ENCODE measurements at places on chromosomes 2 and 18.
A peak's percentile ranks its signal among the peaks of the same experiment; 100 is the strongest.

- no peak for DNase-seq
These were observed 41.7 kb downstream of the SH3BP4 start for GRCh38 chr2:234993541-234993981.

DNA sequence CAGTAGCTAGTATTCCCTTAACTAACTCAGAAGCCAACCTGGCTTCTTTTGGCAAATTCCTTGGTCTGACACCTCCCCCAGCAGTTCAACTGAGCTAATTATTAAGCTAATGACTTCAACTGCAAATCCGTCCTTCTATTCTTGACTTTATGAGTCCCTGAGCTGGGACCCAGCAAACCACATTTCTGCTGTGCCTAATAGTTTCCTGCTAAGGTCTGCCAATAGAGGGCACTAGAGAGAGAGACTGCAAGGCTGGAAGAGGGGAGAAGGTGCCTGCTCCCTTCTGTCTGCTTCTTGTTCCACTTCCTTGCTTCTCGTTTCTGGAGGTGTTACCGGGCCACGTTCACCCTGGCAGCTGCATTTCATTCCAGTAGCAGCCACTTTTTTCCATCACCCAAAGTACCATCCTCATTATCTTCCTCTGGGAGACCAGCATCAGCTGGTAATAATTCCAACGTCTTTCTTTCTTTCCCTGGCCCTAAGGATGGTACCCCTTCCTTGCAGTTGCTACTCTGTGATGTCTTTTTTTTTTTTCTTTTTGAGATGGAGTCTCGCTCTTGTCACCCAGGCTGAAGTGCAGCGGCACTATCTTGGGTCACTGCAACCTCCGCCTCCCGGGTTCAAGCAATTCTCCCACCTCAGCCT lies 352.0 kb downstream of the TNS1 start:
- peak; percentile 7 for DNase-seq

- no peak for DNase-seq
These were observed 392.2 kb downstream of the CCDC85A start for GRCh38 chr2:56576001-56576400.

GRCh38 chr2:48541666-48542389 lies 11.9 kb downstream of the STON1 start:
- no peak for DNase-seq

- no peak for DNase-seq
These were observed 36.1 kb downstream of the CREG2 start for GRCh38 chr2:101351207-101351606.

DNA sequence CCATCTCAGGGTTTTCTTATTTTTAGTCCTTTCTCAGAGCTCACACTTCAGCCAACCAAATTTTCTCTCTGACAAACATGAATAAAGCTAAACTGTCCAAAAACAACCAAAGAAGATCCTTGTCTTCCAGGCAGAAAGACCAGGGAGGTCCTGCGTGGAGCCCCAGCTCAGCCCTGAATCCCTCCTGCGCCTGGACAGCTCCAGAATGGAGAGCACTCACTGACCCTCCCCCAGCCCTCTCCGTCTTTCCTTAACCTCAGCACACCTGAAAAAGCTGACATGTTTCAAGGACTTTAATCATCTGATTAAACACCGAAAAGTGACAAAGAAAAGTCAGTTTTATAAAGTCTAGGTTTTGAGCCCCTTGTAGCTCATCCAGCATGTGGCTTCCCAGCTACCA lies 22.9 kb upstream of the GNAL start:
- no peak for DNase-seq

DNA sequence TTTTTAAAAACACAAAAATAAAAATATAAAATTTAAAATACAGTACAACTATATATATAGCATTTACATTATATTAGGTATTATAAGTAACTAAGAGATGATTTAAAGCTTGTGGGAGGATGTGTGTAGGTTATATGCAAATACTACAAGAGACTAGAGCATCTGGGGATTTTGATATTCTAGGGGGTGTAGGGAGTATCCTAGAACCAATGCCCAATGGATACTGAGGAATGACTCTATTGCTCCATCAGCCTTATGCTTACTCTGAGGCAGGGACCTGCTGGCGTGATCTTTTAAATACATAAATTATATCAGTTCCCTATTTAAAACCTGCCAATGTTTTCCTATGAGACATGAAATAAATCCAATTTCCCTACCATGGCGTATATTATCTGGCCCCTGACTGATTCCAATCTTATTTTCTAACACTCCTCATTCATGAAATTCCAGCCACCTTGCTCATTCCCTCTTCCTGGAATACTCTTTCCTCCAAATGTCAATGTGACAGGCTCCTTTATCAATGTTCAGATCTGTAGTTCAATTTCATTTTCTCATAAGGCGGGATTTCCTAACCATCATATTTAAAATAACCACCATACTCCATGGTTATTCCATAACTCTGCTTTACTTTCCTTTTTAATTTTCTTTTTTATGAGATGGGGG lies 22.2 kb downstream of the SP3 start:
- no peak for DNase-seq

GRCh38 chr2:19673213-19673791 lies 228.5 kb downstream of the TTC32 start:
- no peak for DNase-seq

DNA sequence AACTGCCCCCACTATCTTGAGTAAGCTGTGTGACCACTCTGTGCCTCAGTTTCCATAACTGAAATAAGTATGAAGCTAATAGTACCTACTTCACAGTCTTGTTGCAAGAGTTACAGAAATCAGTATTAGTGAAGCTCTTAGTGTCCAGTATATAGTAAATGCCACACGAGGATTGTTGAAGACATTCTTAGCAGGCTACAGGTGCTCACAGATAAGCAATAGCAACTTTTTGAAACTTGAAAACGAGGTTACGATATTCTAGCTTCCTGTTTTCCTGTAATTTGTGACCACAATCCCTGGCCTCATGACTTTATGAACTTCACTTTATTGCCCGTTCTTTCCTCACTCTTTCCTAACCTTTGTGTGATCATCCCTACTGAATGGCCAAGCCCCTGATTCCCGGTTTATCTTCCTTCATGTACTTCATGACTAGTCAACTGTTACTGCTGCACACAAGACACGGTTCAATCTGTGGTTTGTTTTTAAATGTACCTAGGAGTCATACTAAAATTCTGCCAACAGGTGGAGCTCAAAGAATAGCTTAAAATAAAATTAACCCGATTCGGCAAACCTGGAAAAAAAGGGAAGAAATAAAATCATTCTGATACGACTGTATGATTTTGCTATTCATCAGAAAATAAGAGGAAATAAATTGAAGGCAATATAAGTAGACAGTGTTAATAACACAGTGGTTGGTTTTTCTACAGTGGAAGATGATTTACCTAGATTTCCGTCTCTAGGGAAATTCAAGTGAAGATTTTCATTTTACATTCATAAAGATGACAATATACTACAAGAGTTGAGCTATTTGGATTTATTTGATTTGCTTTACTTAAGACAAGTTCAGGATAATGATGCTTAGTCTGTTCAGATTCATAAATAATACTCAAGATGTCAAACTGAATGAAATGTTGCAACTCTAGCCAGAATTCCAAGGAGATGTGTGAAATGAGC lies 38.1 kb upstream of the STAT1 start:
- no peak for DNase-seq

DNA sequence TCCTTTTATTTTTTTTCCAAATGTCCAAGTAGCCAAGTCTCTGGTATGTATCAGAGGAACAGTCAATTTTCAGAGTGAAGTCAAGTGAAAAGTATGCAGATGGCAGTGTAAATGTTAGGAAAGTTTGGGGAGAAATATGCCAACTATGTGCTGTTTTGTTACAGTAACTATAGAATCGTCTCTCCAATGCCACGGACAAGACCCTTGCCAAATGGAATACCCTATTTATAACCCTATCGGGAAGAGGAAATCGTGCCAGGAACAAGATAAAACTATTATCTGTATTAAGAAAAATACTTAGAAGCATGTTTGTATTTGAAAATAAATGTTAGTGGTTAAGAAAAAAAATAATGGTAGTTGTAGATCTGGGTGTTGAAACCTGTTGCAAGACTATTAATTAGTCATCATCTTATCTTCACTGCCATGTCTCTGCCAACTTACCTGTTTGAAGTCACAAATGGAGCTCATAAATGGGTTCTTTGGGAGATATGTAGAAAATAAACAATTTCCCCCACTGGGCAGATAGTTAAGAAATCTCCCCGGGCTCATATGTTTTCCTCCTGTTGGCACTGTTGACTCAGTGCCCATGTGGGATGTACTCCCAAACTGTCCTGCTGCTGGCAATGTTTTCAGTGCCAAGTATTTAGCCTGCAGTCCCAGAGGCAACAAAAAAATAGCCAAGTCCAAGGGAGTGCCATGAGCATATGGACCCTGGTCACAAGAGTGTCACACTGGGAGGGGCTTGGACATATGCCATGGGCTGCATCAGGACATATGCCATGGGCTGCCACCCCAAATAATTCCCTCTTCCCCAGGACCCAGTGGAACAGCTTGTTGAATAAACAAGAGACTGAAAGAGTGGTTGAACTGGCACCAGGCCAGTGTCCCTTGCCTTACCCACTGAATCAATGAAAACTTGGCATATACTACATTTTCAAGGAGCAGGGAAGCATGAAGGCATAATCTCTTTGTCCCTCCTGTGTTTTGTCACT lies 366.9 kb downstream of the OSR1 start:
- no peak for DNase-seq

- no peak for DNase-seq
These were observed 63.9 kb downstream of the TMEM131 start for GRCh38 chr2:97931858-97932225.

- no peak for DNase-seq
These were observed 77.5 kb upstream of the SALL3 start for GRCh38 chr18:78901923-78902794.

DNA sequence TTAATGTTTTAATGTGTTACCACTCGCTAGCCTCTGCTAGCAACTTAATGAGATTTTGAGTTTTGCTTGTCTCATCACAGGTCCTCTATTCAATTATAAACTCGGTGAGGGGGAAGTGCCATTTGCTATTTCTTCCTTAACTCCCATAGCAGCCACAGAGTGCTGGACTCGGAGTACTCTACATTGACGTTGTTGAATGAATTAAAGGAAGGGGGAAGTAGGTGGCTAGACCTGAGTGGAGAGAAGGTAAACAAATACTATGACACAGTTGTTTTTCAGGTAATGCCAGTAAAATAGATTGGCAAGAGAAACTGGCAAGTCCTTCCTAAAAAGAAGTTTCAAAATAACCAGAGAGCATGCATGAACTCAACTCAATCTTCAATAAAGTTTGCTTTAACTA lies 339.3 kb downstream of the HRH4 start:
- DNase-seq, result no peak

DNA sequence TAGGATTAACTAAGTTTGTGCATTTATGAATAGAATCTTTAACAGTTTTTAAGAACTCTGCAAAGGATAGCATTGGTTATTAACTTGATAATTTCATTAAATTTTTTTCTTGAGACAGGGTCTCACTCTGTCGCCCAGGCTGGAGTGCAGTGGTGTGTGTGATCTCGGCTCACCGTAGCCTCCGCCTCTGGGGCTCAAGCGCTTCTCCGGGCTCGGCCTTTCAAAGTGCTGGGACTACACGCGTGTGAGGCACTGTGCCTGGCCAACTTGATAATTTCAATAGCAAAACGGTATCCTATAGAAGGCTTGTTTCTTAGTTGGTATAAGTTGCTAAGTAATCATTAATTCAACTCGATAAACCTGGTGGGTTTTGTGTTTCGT lies 38.0 kb downstream of the ADNP2 start:
- DNase-seq, result no peak

DNA sequence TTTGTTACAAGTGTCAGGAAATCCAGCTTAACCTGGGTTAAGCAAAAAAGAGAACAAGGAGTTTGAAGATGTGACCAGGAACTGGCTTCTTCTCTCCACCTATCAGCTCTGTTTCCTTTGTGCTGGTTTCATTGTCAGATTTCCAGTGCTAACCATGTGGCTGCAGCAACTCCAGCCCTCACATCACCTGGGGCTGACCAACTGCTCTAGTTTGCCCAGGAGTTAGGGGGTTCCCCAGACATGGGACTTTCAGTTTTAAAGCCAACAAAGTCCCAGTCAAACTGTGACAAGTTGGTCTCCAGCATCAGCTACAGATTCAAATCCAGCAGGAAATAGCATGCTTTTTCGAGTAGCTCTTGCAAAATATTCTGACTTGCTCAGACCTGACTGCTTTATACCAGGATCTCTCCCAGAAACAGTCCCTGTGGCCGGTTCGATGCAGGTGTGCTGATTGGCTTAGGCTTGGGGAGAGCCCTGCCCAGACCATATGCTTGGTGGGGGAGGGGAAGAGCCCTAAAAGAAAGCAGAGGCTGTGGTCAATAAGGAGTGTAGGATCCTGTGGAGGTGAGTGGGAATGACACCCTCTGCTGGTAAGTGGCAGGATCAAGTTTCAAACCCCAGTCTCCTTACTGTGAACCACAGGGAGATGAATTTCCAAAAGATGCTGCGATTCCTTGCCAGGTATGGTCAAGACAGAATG lies 49.5 kb downstream of the KCNE4 start:
- no peak for DNase-seq

GRCh38 chr2:7480431-7480830 lies 563.2 kb downstream of the RNF144A start:
- DNase-seq, result peak; percentile 22

All from stimulated activated CD4-positive, alpha-beta T cell treated with anti-CD3 and anti-CD28 coated beads, Interleukin-1b, Interleukin-23, amount 100 ng/mL, for 48 hours (primary cell).